GOT3 (cell line): ENCODE measurements at places on chromosomes 4 and X.

DNA sequence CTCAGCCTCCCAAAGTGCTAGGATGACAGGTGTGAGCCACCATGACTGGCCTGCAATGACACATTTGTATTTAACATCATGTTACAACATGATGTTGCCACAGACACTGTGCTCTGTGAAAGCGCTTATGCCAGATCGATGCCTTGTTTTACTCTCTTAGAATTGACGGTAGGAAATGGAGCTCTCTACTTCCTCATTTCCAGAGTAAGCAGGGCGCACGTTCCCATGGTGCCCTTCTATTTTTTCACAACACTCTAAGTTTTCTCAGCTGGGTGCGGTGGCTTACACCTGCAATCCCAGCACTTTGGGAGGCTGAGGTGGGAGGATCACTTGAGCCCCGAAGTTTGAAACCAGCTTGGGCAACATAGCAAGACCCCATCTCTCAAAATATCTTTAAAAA is 60.7 kb upstream of the DHRSX start:
- no peak for DNase-seq

GRCh38 chrX:25013632-25014365 is 2.0 kb downstream of the ARX start:
- DNase-seq: no peak

DNA sequence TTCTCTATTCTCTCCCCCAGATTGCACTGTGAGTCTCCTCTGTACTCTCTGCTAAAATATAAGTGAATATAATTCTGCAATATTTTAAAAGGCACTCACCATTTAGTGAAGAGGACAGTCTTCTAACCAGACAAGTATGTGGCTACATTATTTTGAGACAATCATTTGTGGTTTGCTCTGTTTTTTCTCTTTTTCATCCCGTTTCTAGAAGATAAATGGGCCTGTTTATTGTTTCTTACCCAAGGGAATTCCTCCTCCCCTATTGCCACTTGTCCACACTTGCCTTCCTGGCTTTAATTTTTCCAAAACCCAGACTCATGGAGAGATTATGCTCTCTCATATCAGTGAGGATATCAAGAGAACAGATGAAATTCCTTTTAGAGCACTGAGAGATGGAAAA is 18.6 kb upstream of the IL13RA2 start:
- no peak for DNase-seq

- DNase-seq: no peak
Observed at GRCh38 chr4:148962539-148963290, 520.5 kb upstream of the NR3C2 start.

GRCh38 chr4:102842367-102842766 is 15.0 kb upstream of the UBE2D3 start:
- no peak for DNase-seq
